ENCODE measurements at places on chromosomes 7 and 10.

- no peak for DNase-seq
Measured at GRCh38 chr7:93147363-93147762, 822 bp downstream of the SAMD9L start.

- DNase-seq, result no peak
Measured at GRCh38 chr7:10076660-10077300, 896.9 kb upstream of the PHF14 start.

- no peak for DNase-seq
Measured at GRCh38 chr7:43612599-43613589, 30.0 kb downstream of the STK17A start.

- no peak for DNase-seq
Measured at GRCh38 chr10:1425879-1426278, 311.4 kb downstream of the ADARB2 start.

GRCh38 chr7:150961510-150962289 lies 16.4 kb downstream of the KCNH2 start:
- DNase-seq, result no peak

DNA sequence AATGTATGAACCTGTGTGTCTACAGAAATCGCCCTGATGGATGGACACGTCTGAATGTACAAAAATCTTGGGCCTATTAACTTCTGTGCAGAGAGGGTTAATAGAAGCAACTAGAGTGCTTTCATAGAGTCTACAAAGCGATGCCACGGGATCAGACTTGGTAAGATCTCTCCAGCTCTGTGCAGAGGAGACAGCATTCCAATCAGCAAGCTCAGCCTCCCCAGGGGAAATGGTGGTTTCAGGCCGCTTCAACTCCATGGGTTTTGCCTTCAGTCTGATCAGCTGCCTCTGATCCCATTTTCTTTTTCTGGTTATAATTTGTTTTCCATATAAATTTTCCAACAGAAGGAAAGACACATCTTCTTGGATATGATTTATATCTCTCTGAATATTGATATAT lies 35.1 kb upstream of the COBL start:
- no peak for DNase-seq

GRCh38 chr10:24879861-24880260 lies 72.5 kb downstream of the PRTFDC1 start:
- DNase-seq, result no peak

DNA sequence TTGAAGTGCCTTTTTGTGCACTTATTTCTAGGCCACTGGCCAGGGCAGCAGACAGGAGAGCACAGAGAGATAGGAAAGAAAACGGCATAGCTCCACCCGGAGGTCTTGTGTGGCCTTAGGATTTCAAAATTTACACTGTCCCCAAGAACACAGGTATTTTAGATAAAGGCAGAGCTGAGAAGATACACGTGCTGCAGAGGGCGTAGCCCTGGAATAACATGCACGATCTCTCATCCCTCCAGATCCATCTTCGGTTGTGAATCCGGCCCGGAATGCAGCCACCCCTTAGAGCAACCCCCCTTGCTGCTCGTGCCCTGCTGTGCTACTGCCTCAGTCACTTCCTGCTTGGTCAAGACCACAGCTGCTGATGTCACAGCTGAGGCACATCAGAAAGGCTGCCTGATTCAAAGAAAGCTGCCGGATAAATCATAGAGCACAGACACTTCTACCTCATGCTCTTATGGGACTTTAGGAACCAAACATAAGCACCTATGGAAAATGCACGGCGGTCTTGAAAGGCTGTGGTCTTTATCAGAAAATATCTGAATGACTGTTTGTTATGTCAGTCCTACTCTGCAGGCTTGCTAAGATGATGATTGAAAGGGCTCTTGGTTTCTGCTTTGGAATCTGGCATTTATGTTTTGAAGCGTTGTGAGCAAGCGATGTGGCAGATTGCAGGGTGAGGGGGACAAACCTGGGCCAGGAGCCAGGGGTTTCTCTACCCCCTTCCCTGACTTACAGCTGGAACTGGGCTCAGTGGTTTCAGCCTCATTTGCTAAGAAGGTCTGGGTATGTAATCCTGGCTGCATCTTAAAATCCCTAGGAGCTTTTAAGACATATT lies 152.0 kb downstream of the SVIL start:
- no peak for DNase-seq

GRCh38 chr10:89425000-89425399 lies 10.6 kb downstream of the IFIT5 start:
- no peak for DNase-seq

DNA sequence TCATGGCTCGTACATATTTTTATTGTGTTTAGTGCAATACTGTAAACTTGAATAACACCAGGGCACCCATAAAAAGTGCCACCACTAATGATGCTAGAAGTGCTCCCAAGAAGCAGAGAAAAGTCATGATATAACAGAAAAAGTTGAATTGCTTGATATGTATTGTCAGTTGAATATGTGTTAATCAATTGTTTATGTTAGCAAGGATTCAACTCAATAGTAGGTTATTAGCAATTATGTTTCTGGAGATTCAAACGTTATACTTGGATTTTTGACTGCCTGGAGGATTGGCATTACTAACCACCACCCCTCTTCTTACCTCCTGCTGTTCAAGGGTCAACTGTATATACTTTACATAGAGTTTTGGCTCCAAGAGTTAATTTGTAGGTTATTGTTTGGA lies 168.3 kb downstream of the CPED1 start:
- DNase-seq, result no peak

DNA sequence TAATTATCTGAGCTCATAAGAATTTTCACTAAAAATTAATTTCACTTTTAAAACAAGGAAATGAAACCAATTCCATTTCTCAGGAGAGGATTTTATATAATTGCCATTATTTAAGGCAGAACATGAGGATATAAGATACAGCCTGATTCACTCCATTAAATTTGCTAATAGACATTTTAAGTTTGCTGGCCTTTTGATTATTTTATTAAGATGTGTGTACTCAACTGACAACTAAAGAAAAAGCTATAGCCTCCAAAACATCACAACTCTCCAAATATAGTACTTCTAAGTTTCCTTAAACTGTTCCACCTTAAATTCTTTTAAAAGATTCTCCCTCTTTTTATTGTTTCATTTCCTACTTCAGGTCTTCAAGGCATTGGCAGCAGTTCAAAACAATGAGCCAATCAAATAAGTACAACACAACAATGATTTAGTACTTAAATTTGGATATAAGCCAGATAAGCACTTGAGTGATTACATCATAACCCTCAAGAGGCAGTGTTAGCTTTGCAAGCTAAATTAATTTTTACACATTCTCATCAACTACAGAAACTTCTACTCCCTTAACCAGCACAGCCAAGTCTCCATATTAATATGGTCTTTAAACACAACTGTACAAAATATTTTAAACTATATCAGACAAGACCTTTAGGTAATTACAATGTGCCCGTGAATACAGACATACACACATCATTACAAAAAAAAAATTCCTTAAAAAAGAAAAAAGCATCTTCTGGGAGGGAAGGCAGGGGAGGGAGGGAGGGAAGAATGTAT lies 121.8 kb downstream of the KMT2C start:
- DNase-seq, result no peak

DNA sequence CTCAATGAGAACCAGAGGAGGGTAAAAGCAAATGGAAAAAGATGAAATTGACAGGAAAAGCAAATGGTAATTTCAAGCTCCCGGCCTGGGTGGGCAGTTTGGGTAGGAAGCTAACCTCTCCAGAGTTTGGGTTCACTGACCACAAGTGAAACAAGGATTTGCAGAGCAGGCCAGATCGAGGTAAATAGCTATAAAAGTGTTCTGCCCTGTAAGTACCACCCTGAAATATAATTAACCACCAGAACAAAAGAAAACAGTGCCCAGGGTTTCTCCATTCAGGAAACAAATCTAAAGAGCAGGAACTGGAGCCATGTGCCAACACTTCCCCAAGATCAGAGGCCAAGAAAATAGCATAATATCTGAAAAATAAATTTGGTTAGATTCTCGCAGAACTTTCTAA lies 276.7 kb upstream of the MEOX2 start:
- no peak for DNase-seq

DNA sequence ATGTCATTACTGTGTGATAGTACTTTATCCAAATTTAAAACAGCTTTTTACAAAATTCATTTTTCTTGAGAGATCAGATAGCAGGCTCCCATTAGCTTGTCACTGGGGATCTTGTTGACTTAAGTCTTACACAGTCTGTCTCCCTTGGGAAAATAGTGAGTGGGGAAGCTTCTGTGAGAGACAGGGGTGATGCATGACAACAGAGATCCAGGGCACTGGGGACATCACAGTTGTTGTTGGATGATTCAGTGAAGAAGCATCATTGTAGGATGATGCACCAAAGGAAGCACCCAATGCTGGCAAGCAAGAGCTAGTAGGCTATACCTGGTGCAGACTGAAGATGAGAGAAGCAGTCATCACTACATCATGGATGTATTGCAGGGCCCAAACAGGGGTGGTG lies 284.7 kb downstream of the HDAC9 start:
- no peak for DNase-seq

DNA sequence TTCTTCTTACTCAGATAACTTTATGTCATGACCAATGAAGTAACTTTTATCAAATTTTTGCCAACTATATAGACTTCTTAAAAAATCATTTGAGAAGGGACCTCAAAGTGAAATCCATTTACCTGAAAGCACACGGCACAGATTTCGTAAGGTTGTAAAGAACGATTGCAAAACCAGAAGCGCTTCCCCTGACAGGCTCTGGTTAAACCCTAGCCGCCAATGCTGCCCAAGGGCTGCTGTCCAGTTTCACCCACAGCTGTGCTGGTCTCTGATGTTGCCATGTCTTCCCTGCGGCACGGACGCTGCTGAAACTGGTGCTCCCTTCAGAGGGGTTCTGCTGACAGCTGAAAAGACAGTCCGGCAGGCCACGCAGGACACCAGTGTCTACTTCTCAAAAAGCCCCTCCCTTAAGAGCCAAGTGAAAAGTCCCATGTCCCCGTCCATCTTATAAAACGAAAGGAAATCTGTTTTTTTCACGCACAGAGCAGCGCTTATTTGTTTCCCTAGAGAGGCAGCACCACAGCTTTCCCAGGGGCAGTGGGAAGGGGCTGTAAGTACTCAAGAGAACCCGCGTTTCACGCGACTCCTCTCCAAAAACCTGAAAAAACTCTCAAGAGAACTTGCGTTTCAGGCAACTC lies 32.5 kb downstream of the GNA12 start:
- no peak for DNase-seq

DNA sequence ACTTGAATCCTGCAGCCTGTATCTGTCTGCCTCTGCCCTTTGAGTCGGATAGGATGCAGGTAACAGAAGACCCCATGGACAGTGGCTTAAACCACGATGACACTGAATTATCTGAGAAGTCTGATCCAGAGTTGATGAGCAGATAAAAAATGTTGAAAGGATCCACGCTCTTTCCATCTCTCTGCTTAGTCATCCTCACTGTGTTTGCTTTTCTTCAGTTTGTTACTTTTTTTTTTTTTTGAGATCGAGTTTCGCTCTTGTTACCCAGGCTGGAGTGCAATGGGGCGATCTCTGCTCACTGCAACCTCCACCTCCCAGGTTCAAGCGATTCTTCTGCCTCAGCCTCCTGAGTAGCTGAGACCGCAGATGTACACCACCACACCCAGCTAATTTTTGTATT lies 36.9 kb upstream of the GOLGA7B start:
- DNase-seq, result no peak

DNA sequence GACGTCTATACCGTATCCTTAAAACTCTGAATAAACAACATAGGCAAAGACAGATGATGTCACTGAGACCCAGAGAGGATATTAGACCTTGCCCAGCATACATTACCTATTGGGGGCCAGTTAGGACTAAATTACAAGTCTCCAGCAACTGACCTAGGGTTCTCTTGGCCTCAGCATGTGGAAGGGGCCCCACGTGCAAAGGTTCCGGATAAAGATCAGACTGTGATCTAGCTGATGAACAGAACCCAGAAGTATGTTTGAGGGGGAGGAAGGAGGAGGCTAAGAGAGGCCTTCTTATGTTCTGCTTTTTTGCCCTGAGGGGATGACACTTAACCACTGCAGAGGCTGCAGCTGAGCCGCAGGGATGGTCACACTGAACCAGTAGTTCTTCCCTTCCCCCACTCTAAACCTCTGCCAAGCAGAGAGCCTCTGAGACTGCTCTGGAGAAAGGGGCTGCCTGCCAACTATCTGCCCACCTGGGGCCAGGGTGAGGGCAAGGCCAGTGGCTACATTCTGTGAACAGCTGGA lies 24.0 kb upstream of the KMT2C start:
- DNase-seq, result no peak

DNA sequence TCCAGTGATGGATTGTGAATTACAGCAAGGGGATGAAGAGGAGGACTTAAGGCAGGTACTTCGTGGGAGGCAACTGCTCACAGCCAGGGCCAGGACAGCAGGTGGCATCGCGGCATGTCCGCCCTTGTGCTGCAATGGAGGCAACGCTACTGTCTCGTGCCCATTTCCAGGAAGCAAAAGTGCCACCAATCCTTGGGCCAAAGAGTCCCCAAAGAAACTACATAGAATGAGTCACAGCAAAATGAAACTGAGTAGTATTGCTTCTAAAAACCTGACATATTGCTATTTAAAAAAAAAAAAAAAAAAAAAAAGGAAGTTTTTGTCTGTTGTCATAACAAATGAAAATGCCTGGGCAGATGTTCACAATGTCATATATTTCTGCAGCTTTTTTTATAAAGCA lies 46.6 kb downstream of the RSU1 start:
- no peak for DNase-seq

DNA sequence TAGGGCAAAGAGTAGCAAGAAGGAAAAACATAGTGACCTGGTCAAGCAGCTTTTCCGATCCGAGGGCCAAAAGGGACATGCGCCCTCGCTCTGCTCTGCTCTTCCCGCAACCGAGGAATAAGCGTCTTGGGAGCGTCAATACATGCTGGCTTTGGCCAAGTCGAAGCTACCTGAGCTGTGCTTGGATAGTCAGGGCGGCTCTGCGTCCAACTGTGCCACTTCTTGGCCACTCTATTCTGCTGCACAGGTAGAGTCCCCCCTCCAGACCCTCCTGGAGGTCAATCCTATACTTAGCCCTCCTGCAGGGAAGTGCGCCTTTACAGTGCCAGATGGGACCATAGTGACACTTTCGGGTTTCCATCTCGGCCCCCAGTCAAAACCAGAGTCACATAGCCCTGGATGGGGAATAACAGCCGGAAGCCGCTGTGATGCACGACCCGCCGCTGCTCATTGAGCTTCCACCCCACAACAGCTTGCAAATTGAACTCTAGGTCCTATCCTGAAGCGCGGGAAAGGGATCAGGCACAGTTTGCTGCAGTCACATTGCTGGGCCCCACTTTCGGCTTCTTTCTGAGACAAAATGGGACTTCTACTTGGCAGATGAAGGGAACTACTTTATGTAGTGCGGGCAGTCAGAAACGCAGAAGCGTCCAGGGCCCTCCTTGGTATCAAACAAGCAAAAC lies 1.1 kb upstream of the HPSE2 start:
- DNase-seq, result no peak

GRCh38 chr7:91929463-91929862 lies 11.2 kb upstream of the AKAP9 start:
- DNase-seq, result no peak

- no peak for DNase-seq
Measured at GRCh38 chr10:128096486-128097199, 29.6 kb downstream of the MKI67 start.

DNA sequence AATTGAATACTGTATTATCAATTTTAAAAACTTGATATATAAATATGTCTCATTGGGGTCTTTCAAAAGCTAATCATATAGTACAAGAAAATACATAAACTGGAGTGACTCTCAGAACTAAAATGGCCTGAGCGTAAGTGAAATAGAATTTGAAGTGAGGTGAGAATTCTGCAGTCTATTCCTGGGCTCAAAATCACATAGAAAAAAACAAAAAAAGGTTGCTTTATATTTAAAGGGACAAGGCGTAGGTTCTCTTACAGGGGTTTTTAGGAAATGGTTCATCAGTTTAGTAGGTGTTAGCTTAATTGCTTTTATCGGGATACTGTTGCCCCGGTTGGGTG lies 36.7 kb upstream of the PRSS1 start:
- DNase-seq, result no peak
